ENCODE measurements at places on chromosomes 1 and 21. TPM values are rescaled to one million over a fixed set of nuclear protein-coding genes. Genes with fewer than 3 reads are reported as not detected.

Gene HFM1
- polyA plus RNA-seq: 0.77 TPM

Gene OLIG1
- not detected for polyA plus RNA-seq

Gene SLC25A34
- 1.3 TPM for polyA plus RNA-seq

Gene TSNAX
- polyA plus RNA-seq: 35.4 TPM

Gene TFAP2E
- polyA plus RNA-seq: 0.58 TPM

Gene CELA2A
- polyA plus RNA-seq: not detected

Gene MTARC1
- 8.9 TPM for polyA plus RNA-seq

Gene RIMS3
- 4.0 TPM for polyA plus RNA-seq

Gene XCL1
- polyA plus RNA-seq: 0.30 TPM

Gene ACTL8
- polyA plus RNA-seq: not detected

Gene OR2G3
- not detected for polyA plus RNA-seq

Gene ZNF678
- polyA plus RNA-seq: 4.1 TPM

Gene PALMD
- polyA plus RNA-seq: 19.0 TPM

Gene FCRL3
- 0.04 TPM for polyA plus RNA-seq

Gene DNALI1
- polyA plus RNA-seq: 8.8 TPM

Gene UBE2Q1
- 39.1 TPM for polyA plus RNA-seq

Gene OR2W3
- 0.47 TPM for polyA plus RNA-seq

Gene PODN
- 224 TPM for polyA plus RNA-seq

Gene CFHR1
- 0.39 TPM for polyA plus RNA-seq

Measured in urinary bladder (tissue), 4 donors.